ENCODE measurements at places on chromosomes 5 and 9. TPM values are rescaled to one million over a fixed set of nuclear protein-coding genes. Genes with fewer than 3 reads are reported as not detected.

Gene EQTN
- 1.1 TPM for total RNA-seq

Gene CATSPER3
- total RNA-seq, result 1.3 TPM

GRCh38 chr5:138438003-138438723 lies 694 bp upstream of the REEP2 start:
- peaks cover 8% of the 10 kb centered on the region for H3K36me3 ChIP-seq
- H3K27ac ChIP-seq, result peak overlapping the region; percentile 33
- H3K27me3 ChIP-seq, result peaks cover 3% of the 10 kb centered on the region
- H3K4me3 ChIP-seq, result peak overlapping the region; percentile 78
- peaks cover 12% of the 10 kb centered on the region for H3K4me1 ChIP-seq
- DNase-seq, result no peak

GRCh38 chr5:123171259-123171658 lies 82.2 kb downstream of the PRDM6 start:
- peaks cover 22% of the 10 kb centered on the region for H3K27me3 ChIP-seq
- no peak overlapping the region for H3K4me3 ChIP-seq
- no peaks in the 10 kb centered on the region for H3K4me1 ChIP-seq
- no peaks in the 10 kb centered on the region for H3K36me3 ChIP-seq
- DNase-seq, result no peak

DNA sequence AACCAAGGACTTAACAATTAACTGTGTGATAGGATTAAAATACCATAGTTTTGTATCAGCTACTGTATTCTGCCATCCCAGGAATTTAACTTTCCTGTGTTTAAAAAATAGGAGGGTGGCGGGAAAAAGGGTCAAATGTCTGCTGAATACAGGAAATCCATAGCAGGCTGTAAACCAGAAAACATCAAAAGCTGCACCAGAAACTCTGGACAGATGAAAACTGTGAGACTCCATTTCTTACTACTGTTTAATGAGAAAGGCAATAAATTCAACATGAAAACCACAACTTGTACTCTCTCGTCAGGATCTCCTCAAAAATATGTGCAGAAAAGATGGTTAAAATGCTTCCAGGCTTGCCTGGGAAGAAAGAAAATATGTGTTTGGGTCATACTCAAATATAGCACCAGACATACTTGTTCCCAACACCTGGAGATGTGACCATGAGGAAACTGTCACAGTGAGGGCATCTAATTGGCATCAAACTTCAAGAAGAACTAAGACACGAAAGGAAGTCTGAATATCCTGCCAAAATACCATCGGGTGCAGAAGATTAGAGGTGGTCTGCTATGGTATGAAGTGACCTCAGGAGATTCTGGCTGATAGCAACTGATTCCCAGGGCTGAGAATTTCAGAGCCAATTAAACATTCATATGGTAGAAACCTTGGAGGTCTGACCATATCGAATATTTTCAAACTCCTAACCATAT lies 164.7 kb upstream of the TARS1 start:
- H3K27ac ChIP-seq, result no peak overlapping the region
- H3K4me1 ChIP-seq, result no peaks in the 10 kb centered on the region
- no peaks in the 10 kb centered on the region for H3K27me3 ChIP-seq
- DNase-seq, result no peak
- no peak overlapping the region for H3K4me3 ChIP-seq

DNA sequence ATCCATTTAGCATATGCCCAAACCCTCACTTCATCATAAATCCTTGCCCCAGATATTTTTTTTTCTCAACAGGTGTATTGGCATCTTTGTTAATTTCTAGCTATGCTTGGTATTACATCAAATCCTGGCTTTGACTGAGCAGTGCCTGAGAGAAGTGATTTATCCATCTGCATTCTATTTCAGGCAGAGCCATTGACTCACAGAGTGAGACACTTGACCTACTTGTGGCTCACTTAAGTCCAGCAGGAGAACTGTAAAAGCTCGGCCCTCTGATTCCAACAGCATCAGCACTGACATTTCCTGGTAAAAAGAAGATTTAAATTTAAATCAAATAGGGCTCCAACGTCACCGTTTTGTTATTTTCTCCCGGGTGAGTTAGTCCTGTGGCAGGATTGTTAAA lies 93.4 kb downstream of the PLK2 start:
- DNase-seq, result no peak
- H3K27me3 ChIP-seq, result no peaks in the 10 kb centered on the region
- H3K27ac ChIP-seq, result no peak overlapping the region

DNA sequence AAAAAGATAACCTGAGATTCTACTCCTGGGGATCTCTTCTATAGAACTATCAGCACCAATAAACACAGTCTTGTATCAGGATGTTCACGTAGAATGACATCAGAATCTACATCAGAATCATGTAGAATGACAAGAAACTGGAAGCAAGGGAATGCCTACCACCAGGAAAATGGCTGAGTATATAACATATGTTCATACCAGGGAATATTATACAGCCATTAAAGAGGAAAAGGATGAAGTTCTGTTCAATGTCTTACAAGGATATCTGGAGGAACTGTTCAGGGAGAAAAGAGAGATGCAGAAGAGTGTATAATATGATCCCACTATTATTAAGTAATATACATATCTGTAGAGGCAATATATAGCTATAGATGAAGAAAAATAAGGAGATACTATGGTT lies 4.8 kb downstream of the ZBED3 start:
- no peak overlapping the region for H3K4me3 ChIP-seq
- peaks cover 32% of the 10 kb centered on the region for H3K36me3 ChIP-seq
- H3K27ac ChIP-seq, result no peak overlapping the region
- no peak for DNase-seq

DNA sequence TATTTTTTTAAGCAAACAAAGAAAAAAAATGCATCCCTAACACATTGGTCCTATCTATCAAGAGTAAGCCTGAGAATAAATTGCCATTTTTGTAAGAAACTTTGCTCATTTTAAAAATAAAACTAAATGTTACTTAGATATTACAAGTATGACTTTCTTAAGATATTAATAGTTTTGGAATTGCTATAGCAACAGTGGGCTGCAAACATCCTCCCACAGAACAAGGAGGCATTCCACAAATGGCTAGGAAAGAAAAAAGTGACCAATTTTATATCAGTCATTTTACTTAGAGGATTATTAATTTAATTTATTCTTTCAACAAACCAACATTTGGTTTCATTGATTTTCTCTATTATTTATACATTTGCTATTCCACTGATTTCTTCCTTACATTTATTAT lies 63.7 kb downstream of the LURAP1L start:
- no peaks in the 10 kb centered on the region for H3K4me1 ChIP-seq
- no peak overlapping the region for H3K4me3 ChIP-seq
- DNase-seq, result no peak
- no peak overlapping the region for H3K27ac ChIP-seq
- H3K36me3 ChIP-seq, result no peaks in the 10 kb centered on the region
- no peaks in the 10 kb centered on the region for H3K27me3 ChIP-seq

Measured in progenitor cell of endocrine pancreas (in vitro differentiated cells).